ENCODE measurements at places on chromosomes 16 and 17.

GRCh38 chr17:55774846-55775271 lies 24.0 kb downstream of the PCTP start:
- DNase-seq, result no peak

GRCh38 chr17:29586676-29587469 lies 2.6 kb downstream of the GIT1 start:
- DNase-seq, result no peak

GRCh38 chr16:77435272-77435820 lies 512 bp upstream of the ADAMTS18 start:
- DNase-seq, result no peak

DNA sequence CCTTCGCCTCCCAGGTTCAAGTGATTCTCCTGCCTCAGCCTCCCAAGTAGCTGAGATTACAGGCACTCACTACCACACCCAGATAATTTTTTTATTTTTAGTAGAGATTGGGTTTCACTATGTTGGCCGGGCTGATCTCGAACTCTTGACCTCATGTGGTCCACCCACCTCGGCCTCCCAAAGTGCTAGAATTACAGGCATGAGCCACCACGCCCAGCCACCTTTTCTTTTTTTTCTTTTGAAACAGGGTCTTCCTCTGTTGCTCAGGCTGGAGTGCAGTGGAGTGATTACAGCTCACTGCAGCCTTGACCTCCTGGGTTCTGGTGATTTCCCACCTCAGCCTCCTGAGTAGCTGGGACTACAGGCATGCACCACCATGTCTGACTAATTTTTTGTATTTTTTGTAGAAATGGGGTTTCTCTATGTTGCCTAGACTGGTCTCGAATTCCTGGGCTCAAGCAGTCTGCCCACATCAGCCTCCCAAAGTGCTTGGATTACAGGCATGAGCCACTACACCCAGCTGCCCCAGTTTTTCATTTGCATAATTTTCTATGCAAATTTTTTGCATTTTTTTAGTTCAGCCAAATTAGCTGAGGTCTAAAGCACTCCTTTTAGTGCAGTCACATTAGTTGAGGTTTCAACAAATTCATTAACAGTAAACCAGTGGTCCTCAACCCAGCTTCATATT lies 11.3 kb downstream of the WWP2 start:
- no peak for DNase-seq

Data from NCI-H524 (cell line).